ENCODE measurements at places on chromosomes 6 and 20. TPM values are rescaled to one million over a fixed set of nuclear protein-coding genes. Genes with fewer than 3 reads are reported as not detected.
A peak's percentile ranks its signal among the peaks of the same experiment; 100 is the strongest.

Gene KIF25
- not detected for total RNA-seq

Gene EEF1E1
- total RNA-seq, result 13.3 TPM

Gene MED23
- total RNA-seq, result 10.1 TPM

Gene SEMG1
- total RNA-seq, result not detected

Gene PDE7B
- total RNA-seq, result 18.7 TPM

Gene ZFP57
- total RNA-seq, result not detected

Gene TFAP2C
- total RNA-seq, result 0.22 TPM

Gene E2F1
- 2.3 TPM for total RNA-seq

Gene RTF2
- 87.1 TPM for total RNA-seq

DNA sequence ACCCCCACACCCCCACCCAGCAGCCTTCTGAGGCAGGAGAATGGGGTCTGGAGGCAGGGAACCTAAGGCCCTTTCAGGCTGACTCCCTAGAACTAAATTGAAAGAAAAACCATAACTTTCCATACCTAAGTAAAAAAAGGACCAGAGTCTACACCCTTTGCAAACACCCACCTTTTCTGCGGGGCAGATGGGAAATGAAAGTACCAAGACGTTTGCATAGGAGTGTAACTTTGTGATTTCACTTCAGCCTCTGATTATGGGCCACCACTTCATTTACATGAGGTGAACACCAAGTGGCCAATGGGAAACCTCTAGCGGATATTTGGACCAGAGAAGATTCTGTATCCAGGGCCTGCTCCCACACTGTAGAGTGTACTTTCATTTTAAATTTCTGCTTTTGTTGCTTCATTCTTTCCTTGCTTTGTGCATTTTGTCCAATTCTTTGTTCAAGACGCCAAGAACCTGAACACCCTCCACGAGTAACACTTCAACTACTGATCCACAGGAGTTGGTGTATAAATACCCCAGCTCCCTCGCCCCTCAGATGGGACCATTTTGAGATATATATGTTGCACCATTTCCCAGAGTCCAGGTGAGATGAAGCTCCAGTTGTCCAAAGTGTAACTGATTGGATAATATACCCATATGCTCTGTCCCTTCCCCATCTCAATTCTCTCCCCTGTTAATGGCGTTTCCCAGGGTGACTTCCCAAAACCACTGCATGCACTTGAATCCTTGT is 18.9 kb upstream of the SRSF6 start:
- DNase-seq, result no peak

GRCh38 chr6:52317211-52317610 is 32.7 kb upstream of the MCM3 start:
- DNase-seq, result no peak

- DNase-seq, result no peak
These were observed 23.3 kb upstream of the ENPP1 start for GRCh38 chr6:131784561-131784960.

DNA sequence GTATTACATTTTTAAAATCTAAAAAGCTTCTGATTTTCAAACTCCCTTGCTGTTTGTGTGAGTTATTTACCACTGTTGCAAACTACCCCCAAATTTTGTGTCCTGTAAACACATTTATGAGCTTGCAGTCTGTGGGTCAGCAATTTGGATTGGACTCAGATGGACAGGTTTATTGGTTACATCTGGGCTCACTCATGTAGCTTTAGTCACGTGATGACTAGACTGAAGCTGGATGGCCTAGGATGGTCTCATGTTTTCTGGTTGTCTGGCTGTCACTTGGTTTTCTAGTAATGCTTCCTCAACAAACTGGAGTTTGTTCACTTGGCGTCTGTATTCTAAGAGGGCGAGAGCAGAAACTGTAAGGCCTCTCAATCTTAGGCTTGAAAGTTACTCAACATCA is 12.2 kb upstream of the C6orf58 start:
- DNase-seq, result no peak

DNA sequence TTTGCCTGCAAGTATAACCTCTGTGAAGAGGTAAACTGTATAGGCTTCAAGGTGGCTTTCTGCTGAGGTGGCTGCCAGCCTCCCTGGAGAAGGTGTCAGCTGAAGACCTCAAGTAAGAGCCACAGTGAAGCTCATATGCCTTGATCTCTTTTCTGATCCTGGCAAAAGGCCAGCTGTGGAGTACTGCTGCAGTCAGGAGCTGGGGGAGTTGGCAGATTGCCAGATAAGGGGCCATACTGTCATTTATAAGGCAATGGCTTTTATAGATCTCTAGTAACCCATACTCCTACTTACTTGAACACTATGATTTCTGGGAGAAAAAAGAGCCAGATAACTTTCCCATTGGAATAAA is 8.8 kb upstream of the CEP85L start:
- DNase-seq, result peak; percentile 41

GRCh38 chr20:1663917-1664316 is 6.3 kb upstream of the SIRPG start:
- no peak for DNase-seq

DNA sequence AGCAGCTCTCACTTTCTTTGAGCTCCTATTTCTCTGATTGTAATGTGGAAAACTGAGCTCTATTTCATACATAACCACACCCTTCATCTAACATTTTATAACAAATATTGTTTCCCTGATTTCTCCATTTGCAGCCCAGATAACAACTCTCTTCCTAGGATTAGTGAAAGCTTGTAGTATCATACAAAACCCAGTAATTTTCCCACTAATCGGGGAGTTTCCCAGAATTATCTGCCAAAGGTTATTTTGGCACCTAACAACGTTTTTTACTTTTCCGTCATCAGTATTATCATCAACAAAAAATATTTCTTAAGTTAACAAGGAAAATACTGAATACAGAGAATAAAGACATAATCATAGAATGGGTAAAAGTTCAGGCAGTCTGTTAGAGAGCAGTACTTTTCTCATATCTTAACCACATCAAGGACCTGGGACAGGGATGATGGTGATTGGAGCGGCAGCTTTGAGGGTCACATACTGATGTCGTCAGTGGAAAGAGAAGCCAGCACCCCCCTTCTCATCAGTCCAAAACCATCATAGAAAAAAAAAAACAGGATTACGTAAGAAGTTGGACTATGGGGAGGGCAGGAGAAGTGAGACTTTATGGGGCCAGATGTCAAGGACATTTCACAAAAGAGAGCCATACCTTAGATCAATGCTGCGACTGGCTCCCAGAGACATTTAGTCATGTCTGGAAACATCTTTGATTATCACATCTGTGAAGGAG is 166.1 kb upstream of the TNFAIP3 start:
- DNase-seq, result no peak

GRCh38 chr6:154583546-154584188 is 73.2 kb upstream of the CNKSR3 start:
- no peak for DNase-seq

- no peak for DNase-seq
These were observed 89.8 kb upstream of the TENT5A start for GRCh38 chr6:81842254-81842653.

DNA sequence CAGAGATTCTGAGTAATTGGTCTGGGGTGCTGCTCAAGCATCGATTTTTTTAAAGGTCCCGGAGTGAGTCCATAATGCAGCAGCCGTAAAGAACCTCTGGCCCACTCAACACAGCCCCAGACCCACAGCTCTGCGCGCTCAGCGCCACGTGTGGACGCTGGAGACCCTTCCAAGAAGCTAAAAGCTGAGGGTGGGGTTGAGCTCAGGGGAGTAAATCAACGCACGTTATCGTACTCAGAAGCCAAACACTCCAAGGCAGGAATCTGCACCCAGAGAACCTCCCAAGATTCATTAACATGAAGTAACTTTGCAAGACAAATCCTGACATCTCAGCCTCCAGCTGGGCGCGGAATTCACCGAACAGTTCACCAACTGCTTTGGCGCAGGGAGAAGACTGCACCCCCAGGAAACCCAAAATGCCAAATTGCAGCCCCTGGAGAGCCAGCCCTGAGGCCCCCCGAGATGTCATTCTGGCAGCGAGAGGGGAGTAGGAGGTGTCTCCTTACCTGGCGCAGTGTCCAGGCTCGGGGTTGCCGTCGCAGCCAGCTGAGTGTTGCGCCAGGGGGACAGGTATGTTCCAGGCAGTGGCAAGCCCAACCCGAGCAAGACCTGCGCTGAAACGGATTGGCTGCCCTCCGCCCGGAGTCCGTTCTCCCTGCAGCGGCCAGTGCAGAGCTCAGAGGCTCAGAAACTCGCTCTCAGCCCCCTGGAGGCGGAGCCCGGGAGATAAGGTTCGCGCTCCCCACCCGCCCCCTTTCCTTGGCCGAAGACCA is at the start of gene COL21A1:
Gene COL21A1, minus strand, starts transcription at position 700 of the 773 bp plus-strand sequence. CDS start 64,962 bp downstream, outside the sequence.
- DNase-seq, result peak; percentile 71

DNA sequence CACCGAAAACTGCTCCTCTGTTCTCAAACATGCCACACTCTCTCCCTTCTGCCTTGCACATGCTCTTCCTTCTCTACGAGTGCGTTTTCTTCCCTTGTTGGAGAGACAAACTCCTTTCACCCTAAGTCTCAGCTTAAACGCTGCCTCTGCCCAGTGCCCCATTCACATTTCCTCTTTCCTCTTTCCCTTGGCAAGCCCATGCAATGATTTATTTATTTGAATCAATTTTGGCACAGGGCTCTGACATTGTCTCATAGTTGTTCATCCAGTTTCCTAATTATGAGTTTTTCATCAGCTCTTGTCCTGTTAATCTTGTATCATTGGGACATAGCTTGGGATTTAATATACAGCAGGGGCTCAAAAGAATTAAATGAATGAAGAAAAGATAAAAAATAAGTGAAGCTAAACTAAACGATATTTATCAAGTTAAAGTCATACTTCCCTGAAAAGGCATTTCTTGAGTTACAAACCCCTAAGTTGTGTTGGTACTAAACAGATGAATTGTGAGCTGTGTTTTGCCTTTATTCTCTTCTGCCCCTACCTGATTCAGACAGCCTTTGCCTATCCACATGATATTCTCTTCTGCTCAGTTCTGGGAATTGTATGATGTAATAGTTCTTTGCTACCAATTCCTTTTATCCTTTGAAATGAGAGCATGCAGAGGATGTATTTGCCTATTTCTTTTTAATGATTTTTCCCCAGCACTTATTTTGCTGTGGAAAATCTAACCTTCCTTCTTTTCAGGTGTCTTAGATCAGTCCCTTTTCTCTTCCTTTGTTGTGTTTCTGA is 704.4 kb downstream of the UTRN start:
- no peak for DNase-seq

GRCh38 chr20:16695628-16696027 is 34.2 kb upstream of the SNRPB2 start:
- DNase-seq, result no peak

GRCh38 chr6:82178077-82178758 is 69.3 kb downstream of the IBTK start:
- no peak for DNase-seq

- DNase-seq, result no peak
These were observed 130.1 kb downstream of the NFATC2 start for GRCh38 chr20:51412333-51412871.

DNA sequence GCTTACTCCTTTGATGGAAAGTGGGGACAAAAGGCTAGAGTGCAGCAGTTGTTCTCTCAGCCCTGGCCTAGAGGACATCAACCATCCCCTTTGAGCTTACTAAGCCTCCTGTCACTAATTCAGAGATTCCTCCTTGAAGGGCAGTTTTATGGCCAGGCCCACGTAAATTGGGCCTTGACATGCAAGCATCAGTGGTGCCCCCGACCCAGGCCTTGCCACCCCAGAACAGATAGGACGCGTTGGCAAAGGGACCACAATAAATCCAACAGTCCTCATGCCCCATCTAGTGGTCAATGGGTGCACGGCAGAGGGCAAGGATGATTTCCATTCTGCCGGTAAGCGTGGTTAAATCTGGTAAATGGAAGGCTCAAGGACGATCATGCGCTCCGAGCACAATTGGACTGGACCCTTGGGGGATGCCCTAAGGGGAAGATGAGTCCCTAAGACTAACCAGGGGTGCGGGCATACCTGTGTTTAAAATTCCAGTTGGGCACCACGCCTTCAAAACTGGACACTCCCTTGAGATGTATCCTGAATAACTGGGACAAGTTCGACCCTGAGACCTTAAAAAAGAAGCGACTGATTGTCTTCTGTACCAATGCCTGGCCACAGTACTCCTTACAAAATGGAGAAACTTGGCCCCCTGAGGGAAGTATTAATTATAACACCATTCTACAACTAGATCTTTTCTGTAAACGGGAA is 32.6 kb downstream of the CEP85L start:
- no peak for DNase-seq

Data from Right ventricle myocardium inferior (tissue), 1 donor.